ENCODE measurements at places on chromosomes 6 and 20. TPM values are rescaled to one million over a fixed set of nuclear protein-coding genes. Genes with fewer than 3 reads are reported as not detected.

Gene CD2AP
- 43.3 TPM for total RNA-seq

Gene MCHR2
- not detected for total RNA-seq

Gene KIFC1
- 117 TPM for total RNA-seq

Gene LHFPL5
- 0.12 TPM for total RNA-seq

Gene SLC26A8
- 1.4 TPM for total RNA-seq

Gene RAET1G
- total RNA-seq, result not detected

- DNase-seq, result peak; percentile 23
Observed at GRCh38 chr6:156752666-156753301, 24.4 kb upstream of the ARID1B start.

DNA sequence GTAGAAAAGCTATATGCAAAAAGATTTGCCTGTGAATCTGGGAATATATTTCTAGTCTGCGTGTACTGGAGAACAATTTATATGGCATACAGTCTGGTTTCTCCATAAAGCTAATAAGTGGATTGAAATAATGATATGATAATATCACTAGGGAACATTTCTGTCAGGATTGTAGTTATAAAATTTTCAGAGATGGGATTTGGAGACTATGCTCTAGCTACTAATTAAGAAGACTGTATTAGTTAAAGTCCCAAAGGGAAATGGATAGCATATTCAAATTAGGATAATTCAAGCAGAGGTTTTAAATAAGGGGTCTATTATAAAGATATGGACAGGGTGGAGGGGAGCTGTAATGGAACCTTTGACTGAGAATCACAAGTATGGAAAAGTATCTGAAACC, 7.2 kb upstream of the STX11 start:
- no peak for DNase-seq

GRCh38 chr6:116419069-116419786, 41.9 kb upstream of the CALHM6 start:
- no peak for DNase-seq

- DNase-seq, result no peak
Observed at GRCh38 chr6:2828629-2829028, 13.0 kb downstream of the SERPINB1 start.

DNA sequence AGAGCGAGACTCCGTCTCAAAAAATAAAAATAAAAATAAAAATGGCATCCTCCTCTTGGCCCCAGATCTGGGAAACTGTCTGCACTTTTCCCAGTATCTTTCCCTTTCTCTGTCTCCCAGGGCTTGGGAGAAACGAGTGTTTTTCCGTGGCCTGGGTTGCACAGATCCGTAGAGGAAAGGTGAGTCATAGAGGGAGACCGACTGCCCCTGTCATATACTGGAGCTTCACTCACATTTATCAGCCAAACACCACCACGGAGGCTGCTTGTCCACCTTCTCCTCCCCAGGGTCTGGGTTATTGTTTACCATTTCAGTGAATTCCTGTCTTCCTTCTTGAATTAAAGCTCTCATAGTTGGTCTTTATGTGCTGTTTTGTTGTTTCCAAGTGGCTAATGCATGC, 31.9 kb upstream of the EIF2S2 start:
- no peak for DNase-seq

GRCh38 chr6:147779624-147780023, 271.1 kb downstream of the SAMD5 start:
- no peak for DNase-seq

- no peak for DNase-seq
Observed at GRCh38 chr6:4804095-4804494, 27.9 kb downstream of the CDYL start.

DNA sequence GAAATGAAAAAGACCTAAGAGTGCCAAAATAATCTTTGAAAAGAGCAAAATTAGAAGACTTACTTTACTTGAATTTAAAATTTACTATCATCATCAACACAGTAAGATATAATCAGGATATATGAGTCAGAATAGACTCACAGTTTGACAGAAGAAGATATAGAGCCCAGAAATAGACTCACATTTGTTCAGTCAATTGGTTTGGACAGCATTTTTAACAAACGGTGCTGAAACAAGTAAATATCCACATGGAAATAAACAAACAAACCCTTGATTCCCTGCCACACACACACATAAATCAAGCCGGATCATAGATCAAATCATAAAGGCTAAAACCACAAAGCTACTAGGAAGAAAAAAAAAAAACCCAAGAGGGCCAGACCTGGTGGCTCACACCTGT, 291.1 kb downstream of the ADGRG6 start:
- DNase-seq, result no peak

- DNase-seq, result no peak
Observed at GRCh38 chr6:139376017-139376330, 1.5 kb upstream of the CITED2 start.

DNA sequence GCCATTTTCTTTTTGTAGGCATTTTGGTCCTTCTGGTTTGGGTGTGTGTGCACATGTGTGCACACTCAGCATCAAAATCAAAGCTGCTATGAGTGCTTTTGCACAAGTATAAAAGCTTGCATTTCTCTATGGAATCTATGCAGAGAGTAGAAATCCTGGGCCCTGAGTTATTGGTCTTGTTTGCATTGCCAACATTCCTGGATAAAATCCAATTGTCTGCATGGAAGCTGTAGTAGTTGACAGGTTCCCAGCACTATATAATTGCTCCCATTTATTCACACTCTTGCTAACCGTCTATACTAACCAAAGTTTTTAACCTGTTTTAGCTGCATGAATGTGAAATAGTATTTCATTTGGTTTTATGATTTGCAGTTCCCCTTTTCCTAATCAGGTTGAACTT, 277.0 kb downstream of the FOXA2 start:
- DNase-seq, result no peak

- DNase-seq, result no peak
Observed at GRCh38 chr6:8819446-8819845, 384.1 kb upstream of the SLC35B3 start.

GRCh38 chr6:100517106-100517505, 52.4 kb upstream of the SIM1 start:
- no peak for DNase-seq
